ENCODE measurements at places on chromosomes 5 and 9. TPM values are rescaled to one million over a fixed set of nuclear protein-coding genes. Genes with fewer than 3 reads are reported as not detected.

DNA sequence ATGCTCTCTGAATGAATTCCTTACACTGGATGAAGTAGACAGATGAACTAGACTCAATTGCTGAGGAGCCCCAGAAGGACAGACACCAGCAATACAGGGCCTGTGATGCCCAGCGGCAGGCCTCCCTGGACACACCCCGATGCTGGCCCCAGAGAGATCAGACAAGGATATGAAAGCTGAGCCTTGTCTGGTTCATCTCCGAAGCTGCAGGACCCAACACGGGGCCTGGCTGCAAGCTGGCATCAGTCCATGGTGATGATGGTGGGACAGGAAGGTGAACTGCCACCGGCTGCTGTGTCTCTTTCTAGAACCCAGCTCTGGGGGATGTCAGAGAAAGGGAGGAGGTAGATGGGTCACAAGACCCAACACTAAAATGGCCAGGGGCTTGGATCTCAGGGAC is 104.0 kb upstream of the LMX1B start:
- no peak for DNase-seq

DNA sequence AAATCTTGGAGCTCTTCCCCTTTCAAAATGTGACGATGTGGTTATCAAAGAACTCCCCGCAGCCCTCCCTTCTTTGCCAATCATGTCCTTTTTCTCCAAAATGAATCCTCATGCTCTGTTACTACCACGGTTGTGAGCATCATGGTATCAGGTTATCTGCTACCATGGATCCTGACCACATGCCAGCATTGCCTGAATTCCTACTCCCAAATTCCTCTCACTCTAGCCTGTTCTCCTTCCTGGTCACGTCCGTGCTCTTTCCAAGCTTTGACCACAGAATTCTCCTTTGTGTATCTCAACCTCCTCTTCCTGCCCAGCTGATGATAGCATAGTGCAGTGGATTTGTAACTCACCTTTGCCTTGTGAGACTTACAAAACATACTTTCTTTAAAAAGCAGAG is 59.5 kb upstream of the FBXL7 start:
- DNase-seq, result no peak

DNA sequence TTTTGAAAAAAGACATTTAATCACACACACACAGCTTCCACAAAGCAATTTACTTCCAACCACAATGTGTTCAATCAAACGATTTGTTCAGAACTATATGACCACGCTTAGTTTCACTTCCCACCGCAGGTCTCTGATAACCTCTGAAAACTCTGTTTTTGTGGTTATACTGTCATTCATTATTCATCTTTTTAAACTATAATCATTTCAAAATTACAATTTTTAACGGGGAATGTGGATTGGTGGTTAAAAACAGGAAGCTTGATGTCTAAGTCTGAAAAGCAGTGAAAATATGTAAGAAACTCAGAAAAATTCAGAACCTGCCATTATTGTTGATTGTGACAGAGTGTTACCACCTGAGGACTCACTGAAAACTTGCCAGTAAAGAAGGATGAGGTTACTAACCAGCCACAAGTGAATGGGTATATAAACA is 12.7 kb upstream of the TMEM174 start:
- DNase-seq, result peak; percentile 15

GRCh38 chr5:78504704-78505677 is 143.6 kb downstream of the LHFPL2 start:
- DNase-seq, result no peak

The DCP2 gene
- 68.6 TPM for total RNA-seq

GRCh38 chr5:54390539-54391031 is 64.9 kb upstream of the HSPB3 start:
- DNase-seq, result no peak
